ENCODE measurements at places on chromosomes 16 and 17.

DNA sequence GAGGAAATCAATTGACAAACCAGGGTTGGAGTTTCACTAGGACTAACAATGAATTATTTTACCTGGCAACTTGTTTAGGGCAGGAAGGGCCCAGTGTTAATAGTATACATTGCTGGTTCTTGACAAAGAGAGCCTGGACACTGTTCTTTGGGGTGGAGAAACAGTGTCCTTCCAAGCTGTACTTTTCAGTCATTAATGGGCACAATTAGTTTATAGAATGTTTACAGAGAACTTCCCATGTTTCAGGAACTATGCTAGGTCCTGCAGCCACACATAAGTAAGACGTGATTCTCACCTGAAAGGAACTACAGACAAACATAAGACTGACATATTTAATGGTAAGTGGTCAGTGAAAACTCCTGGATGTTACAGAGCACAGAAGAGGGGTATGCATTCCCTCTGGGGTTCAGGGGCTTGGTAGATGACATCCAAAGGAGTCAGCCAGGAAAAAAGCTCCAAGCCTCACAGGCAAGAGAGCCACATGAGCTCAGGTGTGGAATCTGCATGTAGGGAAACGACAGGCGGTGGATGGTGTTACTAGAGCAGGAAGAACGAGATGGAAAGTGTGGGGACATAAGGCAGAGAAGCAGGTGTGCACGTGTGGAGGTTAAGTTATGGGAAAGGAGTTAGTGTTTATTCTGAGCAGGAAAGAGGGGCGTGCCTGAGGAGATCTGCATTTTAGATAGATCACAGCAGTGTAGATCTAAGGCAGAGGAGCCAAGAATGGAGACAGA lies 3.8 kb upstream of the DYNLL2 start:
- DNase-seq = no peak

DNA sequence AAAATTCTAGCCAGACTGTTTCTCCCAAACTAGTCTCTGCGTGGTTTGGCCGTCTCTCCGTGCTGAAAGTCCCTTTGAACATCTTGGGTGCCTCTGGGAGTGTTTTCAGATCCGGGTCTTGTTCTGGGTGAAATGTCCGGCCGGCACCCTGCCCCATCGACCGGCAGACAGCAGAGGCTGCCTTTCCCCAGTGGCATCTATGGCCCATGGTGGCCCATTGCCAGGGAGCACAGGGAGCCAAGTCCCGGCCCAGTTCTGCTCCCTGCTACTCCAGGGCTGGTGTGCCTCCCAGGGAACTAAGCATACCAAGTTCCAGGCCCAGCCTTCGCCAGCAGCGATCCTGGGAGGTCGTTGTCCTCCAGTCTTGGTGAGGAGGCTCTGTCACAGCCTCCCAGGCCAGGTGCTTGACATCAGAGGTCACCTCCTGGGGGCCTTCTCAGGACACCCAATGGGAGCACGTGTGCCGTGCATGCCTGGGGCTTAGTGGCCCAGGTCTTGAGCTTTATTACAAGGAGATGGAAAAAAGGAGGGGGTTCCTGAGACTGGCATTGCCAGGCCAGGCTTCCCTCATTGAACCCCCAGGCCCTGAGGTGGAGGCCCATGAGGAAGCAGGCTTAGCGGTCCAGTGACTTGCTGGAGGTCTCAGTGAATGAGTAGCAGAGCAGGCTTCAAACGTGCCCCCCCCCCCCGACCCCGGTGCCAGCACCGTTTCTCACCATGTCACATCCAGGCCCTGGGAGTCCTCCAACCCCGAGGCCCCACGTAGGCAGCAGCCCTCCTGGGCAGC lies 54.0 kb downstream of the PGS1 start:
- DNase-seq = no peak

DNA sequence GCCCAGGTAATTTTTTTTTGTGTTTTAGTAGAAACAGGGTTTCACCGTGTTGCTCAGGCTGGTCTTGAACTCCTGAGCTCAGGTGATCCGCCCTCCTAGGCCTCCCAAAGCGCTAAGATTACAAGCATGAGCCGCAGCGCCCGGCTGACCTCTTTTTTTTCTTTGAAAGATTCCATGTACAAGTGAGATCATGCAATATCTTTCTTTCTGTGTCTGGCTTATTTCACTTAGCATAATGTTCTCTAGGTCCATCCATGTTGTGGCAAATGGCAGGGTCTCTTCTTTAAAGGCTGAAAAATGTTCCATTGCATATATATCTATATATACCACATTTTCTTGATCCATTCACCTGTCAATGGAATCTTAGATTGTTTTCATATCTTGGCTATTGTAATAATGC lies 255.0 kb upstream of the MYOCD start:
- DNase-seq = no peak

GRCh38 chr16:11273721-11274324 lies 394 bp upstream of the PRM3 start:
- no peak for DNase-seq

DNA sequence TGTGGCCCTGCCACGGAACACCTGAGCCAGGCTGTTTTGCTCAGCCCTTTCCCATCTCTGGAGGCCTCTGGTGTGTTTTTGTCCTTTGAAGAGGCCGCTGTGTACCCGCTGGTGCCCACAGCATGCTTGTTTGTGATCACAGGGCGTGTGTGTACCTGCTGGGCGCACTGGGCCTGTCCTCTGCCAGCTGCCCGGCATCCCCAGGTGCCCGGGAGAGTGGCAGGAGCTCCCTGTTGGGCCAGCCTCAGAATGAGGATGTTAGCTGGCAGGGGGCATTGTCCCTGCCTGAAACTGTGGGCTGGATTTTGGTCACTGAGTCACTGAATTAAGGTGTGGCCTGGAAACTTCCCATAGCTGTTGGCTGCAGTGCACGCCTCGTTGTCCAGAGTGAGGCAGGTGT lies 31.1 kb downstream of the BAIAP2 start:
- DNase-seq = no peak

DNA sequence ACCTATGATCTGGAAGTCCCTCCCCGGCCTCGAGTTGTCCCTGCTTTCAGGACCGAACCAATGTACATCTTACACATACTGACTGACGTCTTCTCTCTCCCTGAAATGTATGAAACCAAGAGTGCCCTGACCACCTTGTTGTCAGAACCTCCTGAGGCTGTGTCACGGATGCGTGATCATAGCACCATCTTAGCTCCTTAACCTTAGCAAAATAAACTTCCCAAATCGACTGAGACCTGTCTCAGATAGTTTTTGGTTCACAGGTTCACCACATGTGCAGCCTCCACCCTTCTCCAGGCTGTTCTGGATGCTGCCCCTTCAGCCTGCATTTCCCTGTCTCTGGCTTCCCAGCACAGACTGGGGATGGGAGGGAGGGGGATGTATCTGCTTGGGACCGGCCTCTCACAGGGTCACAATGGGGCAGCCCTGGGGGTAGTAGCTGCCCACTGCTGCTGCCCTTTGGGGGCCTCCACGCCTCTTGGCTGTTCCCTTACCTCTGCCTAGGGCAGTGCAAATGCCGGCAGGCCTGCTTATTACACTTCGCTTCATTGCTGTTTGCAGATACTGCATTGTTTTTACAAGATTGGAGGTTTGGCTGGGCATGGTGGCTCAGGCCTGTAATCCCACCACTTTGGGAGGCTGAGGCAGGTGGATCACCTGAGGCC lies 69.8 kb downstream of the NT5M start:
- no peak for DNase-seq

GRCh38 chr17:2237521-2237921 lies 66.1 kb downstream of the SMG6 start:
- DNase-seq = peak; percentile 25

DNA sequence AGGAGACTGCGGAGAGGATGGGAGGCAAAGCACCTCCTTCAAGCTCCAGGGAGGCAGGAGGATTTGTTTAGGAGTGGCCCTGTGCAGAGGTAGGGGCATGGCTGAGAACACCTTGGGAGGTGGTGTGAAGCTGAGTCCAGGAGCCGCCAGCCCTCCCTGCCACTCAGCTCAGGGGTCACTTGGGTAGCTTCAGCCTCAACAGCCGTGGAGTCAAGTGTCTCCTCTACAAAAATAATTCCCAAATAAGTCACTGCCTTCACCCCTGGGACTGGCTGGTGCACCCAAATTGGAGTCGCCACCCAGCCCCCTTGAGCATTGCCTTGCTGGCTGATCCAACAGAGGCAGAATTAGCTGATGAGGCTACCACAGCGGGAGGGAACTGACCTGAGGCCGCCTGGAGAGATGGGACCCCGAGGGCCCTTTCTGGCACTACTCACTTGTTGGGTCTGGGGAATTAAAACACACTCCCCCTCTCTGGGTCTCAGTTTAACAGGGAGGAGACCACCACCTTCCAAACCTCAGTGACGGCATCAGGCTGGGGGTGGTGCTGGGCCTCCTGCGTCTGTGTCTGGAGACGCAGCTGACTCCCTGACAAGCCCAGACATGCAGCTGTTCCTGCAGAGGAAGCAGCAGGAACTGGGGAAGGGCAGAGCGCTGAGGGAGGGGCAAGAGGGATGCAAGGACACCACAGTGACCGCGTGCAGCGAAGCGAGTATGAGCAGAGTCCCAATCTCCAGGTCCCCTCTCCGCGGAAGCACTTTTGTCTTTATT lies 87.9 kb upstream of the TOB1 start:
- DNase-seq = no peak

- peak; percentile 61 for DNase-seq
Observed at GRCh38 chr17:74737299-74738050, 419 bp downstream of the RAB37 start.

- peak; percentile 43 for DNase-seq
Observed at GRCh38 chr16:88911136-88911945, 44.9 kb upstream of the PABPN1L start.

GRCh38 chr16:69107316-69107962 lies 2.0 kb downstream of the HAS3 start:
- peak; percentile 27 for DNase-seq

DNA sequence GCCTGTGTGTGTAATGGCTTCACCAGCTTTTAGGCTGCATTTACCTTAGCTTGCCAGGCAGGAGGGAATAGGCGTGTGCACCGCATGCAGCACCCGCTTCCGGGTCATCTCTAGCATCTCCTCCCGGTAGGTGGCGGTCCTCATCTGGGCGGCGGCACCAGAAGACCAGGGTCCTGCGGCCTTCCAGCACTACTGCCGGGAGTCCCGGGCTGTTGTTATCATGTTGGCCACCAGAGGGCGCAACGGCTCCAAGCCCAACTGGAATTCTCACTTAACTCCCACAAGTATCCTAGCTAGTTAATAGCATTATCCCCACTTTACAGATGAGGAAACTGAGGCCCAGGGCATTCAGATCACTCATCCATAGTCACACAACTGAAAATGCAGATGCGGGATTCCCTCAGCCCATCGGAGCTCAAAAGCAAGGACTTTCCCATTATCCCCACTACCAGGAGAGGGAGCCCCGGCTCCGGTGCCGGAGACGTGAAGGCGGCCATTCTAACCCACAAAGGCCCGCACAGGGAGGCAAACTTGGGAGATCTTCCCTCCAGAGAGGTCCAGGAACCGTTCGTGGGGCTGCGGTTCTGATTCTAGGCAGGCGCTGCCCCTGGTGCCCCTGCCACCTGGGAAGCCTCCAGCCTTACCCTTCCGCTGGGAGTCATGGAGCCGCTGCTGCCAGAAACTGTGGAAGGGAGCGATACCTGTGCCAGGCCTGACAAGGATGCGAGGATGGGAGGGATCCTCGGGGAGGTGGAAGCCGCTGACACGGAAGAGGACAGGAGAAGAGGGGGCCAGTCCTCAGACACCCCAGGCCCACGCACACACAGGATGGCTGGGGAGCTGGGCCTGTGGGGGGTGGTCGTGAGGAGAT lies 23.9 kb downstream of the LGALS9 start:
- DNase-seq = peak; percentile 80

- DNase-seq = peak; percentile 25
Observed at GRCh38 chr17:74239172-74239571, 25.8 kb downstream of the TTYH2 start.

DNA sequence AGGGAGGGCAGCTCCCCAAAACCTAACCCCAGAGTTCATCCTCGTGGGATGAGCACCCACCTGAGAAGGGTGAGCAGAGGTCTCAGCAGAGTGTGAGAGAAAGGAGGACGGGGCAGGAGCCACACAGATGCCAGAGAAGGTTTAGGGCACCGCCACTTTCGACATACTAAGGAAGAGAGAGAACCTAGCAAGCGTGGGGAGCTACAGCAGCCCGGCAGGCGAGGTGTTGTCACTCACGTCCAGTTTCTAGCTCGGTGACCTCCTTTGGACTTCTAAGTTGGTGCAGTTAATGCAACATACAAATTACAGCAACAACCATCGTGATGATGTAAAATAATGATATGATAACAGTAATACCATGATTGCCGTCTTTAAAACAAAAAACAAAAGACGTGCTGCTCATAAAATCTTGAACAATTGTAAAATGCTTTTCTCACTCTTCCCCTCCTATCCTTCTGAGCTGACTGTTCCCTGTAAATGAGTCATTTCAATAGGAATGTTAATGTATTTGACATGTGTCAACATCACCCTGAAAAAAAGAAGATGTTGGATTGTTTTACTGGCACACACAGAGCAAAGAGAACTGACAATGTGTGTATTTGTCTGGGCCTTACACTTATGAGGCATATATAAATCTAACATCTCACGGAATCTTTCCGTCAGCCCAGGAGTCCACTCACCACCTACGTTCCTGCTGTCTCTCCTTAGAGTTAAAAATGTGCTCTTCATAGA lies 158.2 kb upstream of the MAF start:
- DNase-seq = peak; percentile 16

DNA sequence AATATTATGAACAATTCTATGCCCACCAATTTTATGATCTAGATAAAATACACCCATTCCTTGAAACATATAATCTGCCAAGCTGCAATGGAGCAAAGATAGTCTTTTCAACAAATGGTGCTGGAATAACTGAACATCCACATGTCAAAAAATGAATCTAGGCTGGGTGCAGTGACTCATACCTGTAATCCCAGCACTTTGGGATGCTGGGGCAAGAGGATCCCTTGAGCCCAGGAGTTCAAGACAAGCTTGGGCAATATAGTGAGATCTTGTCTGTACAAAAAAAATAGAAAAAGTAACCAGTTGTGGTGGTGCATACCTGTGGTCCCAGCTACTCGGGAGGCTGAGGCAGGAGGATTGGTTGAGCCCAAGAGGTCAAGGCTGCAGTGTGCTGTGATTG lies 92.5 kb downstream of the N4BP1 start:
- DNase-seq = no peak

DNA sequence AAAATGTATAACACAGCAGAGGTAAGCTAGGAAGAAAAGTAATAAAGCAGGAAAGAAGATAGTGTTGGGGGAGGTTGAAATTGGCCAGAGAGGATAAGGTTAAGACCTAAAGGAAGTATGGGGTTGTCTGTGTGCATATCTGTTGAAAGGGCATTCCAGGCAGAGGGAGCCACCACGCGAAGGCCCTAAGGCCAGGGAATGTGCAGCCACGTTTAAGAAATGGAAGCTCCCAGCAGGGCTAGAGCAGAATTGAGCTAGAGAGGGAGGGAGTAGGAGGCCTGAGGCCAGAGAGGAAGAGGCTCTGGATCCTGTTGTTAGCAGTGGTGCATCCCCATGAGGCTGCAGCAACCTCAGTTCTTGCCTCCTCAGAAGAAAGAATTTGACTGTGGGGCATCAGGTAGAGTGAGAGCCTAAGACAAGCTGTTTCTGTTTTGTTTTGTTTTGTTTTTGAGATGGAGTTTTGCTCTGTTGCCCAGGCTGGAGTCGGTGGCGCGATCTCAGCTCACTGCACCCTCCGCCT lies 59.0 kb upstream of the CACNG5 start:
- DNase-seq = no peak
